CD4-positive, alpha-beta T cell (primary cell): ENCODE measurements at places on chromosomes 2 and 18. TPM values are rescaled to one million over a fixed set of nuclear protein-coding genes. Genes with fewer than 3 reads are reported as not detected.

The ABCG5 gene
- total RNA-seq: not detected

The HOXD8 gene
- not detected for total RNA-seq

The CRACDL gene
- total RNA-seq: 1.5 TPM

The RAB6C gene
- not detected for total RNA-seq

The LIMS3 gene
- total RNA-seq: 0.42 TPM

The NEMP2 gene
- total RNA-seq: 11.6 TPM

The HNMT gene
- total RNA-seq: not detected

The CRYGD gene
- not detected for total RNA-seq

The TWIST2 gene
- total RNA-seq: not detected

The ZAP70 gene
- 440 TPM for total RNA-seq

The C2orf15 gene
- 2.1 TPM for total RNA-seq

The STARD6 gene
- total RNA-seq: not detected

The USP37 gene
- 20.2 TPM for total RNA-seq
